HL-60 (cell line): ENCODE measurements at places on chromosomes 6 and 20.

GRCh38 chr20:36784900-36785299, 11.3 kb upstream of the DSN1 start:
- no peak for DNase-seq

DNA sequence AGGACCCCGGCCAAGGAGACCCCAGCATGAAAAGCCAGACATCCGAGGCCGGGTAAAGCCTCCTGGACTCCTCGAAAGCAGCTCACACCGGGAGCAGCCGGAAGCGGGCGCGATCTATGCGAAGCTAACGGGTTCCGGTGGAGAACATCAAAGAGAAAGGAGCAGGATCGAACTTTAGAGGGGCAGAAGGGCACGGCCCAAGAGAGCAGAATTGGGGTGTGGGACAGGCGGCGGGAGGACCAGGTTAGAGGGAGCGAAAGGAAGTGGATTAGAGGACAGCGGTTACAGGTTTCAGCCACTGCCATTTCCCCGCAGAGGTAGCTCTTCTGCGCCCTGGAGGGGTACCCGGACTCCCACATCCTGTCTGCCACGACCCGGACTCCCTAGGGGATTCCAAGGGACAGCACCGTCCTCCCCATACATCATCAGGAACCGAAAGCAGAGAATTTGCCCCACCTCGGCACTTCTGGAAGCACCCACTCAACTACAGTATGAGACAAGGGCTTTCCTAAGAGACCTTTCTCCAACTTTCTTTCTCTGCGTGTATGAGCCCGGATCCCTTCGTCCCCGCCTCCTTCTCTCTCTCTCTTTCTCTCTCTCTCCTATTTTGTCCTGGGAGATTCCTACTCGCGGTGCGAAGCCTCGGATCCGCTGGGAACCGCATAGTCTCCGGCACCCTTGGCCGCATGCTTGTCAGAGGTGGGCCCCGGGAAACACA, 507 bp upstream of the VGLL2 start:
- DNase-seq = no peak

DNA sequence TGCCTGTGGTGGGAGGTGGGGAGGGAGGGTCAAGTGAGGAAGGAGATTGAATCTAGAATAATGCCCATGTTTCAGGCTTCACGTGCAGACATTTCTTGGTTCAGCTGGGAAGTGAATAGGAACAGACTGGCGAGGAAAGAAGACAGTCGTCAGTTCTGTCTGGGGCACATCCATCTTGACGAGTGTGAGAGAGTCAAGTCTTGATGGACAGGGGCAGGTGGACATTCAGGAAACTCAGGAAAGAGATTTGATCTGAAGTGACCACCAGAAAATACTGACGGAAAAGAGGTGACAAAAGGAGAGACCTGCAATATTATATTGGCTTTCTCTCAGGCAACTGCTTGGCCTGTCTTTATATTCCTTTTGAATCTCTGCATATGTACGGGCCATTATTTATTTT, 68.6 kb downstream of the ESR1 start:
- DNase-seq = no peak

GRCh38 chr6:139028215-139028657, 309 bp upstream of the ABRACL start:
- DNase-seq = no peak

GRCh38 chr6:51619042-51619799, 468.2 kb downstream of the PKHD1 start:
- DNase-seq = no peak

DNA sequence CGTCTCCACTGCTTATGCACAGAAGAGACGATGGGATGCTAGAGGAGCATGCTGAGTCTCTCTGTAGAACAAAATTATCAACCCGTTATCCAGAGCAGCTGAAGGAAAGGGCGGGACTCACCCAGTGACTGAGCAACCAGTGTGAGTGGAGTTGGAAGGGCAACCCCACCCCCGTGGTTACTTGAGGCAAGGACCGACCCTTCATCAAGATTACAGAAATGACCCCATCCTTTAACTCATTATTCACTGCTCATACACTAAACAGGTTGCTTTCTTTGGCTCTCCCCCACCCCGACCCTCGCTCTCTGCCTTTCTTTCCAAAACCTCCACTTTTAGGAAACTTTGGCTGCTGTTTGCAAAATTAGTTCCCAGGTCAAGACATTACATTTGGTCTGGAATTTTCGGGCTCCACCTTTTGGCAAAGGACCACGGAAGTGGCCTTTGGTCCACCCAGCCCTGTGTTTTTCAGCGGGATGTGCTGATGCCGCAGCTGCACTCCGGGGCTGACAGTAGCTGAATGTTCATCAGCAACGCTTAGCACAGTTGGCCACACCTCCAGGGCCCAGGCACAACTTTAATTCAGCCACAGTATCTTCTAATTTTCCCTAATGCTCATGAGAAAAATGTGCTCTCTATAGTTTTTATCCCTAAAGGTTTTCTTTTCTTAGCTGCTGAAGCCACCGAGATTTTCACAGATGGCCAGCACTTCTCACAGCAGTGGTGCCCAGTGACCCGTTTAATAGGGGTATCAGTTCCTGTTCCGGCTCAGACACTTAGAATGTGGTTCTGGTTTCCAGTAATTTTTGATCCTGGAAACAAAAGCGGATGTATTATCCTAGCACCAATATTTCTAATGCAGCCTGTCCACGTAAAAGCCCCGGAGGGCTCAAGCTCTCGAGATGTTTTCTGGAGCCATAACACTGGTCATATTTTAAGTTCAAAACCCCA, 103.6 kb upstream of the NXT1 start:
- no peak for DNase-seq

GRCh38 chr20:56376331-56376730, 15.7 kb downstream of the AURKA start:
- DNase-seq = no peak

DNA sequence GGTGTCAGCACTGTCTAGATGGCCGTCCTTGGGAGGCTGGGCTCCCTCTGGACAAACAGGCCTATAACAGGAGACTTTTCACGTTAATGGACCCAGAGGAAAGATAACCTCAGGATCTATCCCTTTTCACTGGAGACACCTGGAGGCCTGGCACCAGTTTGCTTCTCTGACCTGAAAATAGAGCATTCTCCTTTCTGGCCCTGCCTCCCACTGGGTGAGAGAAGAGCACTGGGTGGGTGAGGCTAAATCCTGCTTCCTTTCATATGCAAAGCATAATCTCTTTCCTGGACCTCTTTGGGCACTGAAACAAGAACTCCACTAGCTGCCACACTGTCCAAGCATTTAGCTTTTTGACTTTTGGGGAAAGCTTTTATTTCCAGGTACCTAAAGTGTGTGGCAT, 78.3 kb downstream of the FOXO3 start:
- no peak for DNase-seq

DNA sequence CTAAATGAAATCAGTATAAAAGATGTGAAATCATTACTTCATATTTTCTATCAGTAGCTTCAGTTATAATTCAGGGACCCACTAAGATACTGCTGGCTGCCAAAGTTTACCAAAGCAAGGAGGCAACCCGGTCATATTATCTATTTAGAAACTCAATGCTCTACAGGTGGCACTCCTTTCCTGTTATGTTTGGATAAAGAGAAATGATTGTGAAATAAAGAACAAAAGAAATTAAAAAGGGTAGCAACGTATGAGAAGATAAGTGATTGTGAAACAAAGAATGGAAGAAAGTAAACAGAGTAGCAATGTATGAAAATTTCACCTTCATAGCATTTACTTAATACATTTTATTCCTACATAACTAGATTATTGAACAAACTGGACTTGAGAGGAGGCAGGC, 45.2 kb downstream of the RSPH3 start:
- no peak for DNase-seq

- peak; percentile 18 for DNase-seq
Observed at GRCh38 chr6:15255481-15255880, 9.6 kb downstream of the JARID2 start.

DNA sequence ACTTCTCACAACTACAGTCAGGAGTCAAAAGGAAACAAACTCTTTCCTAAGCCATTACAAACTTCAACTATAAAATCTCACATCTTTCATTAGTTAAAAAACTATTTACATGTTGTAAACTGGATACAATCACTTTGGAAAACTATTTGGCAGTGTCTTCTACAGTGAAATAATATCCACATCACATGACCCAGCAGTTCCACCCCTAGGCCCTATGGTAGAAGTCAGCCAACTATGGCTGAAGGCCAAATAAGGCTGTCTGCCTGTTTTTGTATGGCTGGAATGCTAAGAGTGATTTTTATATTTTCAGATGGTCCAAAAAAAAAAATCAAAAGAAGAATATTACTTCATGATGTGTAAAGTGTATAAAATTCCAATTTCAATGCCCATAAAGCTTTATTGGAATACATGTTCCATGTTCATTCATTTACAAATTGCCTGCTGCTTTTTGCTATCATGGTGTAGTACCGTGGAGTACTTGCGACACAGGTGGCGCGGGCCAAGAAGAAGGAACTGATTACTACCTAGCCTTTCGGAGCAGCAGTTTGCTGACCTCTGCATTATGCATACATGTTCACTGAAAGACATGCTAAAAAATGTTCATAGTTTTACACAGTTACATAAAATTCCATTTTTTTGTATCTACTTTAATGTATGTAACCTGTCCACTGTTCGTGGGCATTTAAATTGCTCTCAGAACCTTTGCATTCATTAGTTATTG, 129.0 kb downstream of the KIF16B start:
- DNase-seq = no peak

DNA sequence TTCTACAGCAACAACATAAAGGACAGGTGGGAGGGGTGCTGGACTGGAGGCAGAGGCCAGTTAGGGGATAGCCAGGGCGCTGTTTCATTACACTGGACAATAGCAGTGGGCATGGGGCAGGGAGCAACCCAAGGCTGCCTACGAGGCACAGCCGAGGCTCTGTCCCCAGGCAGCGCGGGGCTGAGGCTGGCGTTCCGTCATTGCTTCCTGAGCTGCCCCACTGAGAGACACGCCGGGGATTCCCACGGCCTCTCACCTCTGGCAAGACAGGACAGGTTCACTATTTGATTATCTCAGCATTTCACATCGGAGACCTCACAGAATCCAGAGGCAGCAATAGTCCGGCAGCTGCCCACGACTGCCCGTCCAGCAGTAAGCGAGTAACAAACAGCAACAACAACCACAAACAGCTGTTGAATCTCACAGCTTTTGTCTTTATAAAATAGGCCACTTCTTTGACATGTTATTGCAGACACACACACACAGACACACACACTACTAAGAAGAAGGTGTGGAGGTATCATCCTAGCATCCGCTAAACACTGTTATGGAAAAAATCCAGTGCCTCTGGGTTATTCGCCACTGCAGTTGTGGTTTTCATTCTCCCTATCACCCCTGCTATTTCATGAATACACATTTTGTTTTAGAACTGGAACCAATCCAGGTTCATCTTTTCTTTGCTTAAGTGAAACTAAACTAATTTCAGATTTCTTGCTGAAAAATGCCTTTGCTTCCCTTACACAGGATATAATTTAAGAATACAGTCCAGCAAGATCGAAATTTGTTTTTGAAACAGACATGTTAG, 19.5 kb downstream of the KIF25 start:
- no peak for DNase-seq

GRCh38 chr20:39871013-39871412, 818.0 kb downstream of the MAFB start:
- DNase-seq = no peak

GRCh38 chr20:62381202-62381797, 5.6 kb upstream of the RPS21 start:
- no peak for DNase-seq

DNA sequence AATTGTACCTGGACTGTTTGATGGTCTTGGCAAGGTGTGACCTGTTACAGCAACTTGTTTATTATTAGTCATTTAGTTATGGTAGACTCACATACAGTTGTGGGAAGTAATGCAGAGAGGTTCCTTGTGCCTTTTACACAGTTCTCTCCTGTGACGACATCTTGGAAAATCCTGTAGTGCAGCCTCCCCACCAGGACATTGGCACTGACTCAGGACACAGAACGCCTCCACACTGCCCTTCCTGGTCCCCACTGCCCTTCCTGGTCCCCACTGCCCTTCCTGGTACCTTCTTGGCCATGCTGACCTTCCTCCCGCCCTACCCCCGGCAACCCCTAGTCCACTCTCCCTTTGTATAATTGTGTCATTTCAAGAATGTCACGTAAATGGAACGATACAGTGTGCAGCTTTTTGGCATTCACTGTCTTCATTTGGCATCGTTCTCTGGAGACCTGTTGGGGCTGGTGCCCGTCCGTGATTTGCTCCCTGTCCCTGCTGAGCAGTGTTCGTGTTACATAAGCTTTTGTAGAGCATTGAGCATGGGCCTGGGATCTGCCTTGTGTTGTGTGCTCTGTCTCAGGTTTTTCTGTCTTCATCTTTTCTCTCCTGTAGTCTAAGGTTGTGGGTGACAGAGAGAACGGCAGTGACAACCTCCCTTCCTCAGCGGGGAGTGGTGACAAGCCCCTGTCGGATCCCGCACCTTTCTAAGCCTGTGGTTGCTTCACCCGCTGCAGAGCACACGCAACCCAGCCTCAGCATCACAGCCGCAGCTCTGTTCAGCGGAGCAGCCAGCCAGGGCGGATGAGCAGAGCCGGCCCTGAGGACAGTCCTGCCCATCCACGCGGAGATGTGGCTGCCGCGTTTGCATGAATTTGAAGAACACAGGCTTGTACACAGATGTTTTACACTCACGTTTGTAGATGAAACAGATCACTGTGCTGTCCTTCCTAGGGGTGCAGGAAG, 5.4 kb upstream of the DNAJC5 start:
- no peak for DNase-seq

DNA sequence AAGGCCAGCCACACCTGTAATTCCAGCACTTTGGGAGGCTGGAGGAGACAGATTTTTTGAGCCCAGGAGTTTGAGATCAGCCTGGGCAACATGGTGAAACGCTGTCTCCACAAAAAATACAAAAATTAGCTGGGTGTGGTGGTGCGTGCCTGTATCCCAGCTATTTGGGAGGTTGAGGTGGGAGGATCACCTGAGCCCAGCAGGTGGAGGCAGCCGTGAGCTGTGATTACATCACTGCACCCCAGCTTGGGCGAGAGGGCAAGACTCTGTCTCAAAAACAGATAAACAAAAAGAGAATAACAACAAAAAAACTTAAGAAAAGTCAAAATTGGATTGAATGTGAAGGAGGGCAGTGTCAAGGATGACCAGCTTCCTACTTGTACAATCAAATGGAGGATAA, 2.9 kb downstream of the TPD52L1 start:
- DNase-seq = no peak

- no peak for DNase-seq
Observed at GRCh38 chr6:56953597-56954402, 1.1 kb upstream of the BEND6 start.
